ENCODE measurements at places on chromosomes 7 and 10.
A peak's percentile ranks its signal among the peaks of the same experiment; 100 is the strongest.

DNA sequence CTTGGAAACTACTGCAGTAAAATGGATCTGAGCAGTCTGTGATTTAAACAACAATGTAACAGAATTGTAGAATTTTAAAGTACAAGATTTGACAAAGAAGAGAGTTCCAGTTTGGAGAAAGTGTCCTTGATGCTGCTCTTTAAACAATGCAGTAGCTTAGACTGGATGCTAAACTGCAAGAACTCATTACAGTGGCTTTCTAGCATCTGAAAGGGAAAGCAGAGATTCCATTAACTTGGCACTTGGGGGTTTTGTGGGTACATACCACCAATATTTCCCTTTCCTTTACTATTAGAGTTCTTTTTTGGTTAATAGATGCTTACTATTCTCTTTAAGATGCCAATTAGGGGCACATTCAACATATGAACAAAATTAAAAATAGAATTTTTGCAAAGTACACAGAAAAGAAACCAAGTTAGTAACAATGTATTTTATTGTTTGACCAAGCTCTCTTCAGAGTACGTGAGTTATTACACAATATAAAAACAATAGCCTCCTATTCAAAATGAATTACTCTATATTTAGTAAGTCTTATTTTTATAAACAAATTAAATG lies 11.9 kb downstream of the PSTK start:
- DNase-seq = no peak

GRCh38 chr7:114048386-114049235 lies 129.8 kb upstream of the PPP1R3A start:
- no peak for DNase-seq

DNA sequence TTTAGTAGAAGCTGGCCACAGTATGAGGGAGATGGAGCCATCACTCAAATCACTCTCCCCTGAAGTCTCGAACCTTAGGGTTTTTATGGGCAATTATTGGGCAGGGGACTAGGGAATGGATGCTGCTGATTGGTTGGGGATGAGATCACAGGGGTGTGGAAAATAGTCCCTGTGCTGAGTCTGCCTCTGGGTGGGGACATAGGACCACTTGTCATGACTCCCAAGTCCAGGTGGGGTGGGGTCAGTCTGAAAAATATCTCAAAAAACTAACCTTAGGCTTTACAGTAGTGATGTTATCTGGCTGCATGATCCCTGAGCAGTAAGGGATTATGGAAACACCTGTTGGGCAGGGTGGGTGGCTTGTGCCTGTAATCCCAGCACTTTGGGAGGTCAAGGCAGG lies 98.6 kb downstream of the XRCC2 start:
- DNase-seq = no peak

GRCh38 chr7:68321076-68321639 lies 1277.1 kb upstream of the AUTS2 start:
- no peak for DNase-seq

DNA sequence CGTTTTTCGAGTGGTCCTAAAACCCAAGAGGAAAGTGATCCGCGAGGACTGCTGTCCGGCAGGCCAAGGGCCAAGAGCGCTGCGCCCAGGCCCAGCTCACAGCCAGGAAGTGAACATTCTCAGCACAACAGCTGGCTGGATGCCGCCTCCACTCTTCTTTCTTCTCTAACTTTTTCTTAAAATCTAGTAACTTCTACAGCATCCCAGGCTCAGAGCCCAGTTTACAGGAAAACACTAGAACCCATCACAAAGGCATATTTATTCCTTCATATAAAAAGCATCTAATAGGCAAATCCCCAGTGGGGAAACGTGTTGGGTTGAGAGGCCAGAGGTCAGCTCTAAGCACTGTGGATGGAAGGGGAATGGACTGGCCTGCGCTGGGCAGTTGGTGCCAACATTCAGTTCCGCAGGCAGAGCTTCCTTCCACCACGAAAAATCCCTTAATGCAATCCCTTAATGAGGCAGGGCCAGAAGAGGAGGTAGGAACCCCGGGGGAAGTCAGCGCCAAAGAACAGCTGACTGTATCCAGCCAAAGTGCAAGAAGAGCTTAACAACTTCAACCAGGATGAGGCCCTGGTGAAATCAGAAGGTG lies 74.8 kb downstream of the ZRANB1 start:
- DNase-seq = no peak

GRCh38 chr10:69385454-69386350 lies 31.0 kb downstream of the TACR2 start:
- no peak for DNase-seq

- DNase-seq = no peak
Observed at GRCh38 chr7:128767475-128768110, 8.0 kb downstream of the OPN1SW start.

- DNase-seq = no peak
Observed at GRCh38 chr7:41046776-41047175, 656.1 kb downstream of the INHBA start.

DNA sequence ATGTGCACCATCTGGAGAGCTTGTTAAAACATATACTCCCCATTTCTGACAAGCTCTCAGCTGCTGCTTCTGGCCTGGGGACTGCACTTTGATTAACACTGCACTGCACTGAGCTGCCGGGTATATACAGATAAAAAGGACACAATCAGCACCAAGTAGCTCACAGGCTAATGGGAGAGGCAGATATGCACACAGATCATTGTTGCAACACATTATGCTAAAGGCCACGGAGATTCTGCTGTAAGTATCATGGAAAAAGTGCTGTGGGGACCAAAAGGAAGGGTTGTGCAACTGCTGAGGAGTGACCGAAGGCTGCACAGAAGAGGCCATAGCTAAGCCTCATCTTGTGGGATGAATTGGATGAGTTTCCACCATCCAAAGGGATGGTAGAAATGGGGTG lies 455.2 kb downstream of the SORCS3 start:
- DNase-seq = no peak

GRCh38 chr7:98209166-98209920 lies 1.9 kb upstream of the BHLHA15 start:
- DNase-seq = peak; percentile 53

DNA sequence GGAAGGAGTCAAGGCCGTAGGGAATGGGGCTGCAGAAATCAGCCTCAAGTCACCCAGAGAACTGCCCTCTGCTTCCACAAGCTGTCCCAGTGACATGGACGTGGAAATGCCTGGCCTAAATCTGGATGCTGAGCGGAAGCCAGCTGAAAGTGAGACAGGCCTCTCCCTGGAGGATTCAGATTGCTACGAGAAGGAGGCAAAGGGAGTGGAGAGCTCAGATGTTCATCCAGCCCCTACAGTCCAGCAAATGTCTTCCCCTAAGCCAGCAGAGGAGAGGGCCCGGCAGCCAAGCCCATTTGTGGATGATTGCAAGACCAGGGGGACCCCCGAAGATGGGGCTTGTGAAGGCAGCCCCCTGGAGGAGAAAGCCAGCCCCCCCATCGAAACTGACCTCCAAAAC lies 50.2 kb upstream of the PDCD4 start:
- no peak for DNase-seq

DNA sequence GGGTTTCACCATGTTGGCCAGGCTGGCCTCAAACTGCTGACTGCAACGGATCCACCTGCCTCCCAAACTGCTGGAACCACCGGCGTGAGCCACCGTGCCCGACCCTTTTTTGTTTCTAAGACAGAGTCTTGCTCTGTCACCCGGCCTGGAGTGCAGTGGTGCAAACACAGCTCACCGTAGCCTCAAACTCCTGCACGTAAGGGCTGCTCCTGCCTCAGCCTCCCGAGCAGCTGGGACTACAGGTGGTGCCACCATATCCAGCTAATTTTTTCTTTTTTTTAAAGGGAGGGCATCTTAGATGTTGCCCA lies 36.4 kb downstream of the ADAP1 start:
- peak; percentile 54 for DNase-seq

DNA sequence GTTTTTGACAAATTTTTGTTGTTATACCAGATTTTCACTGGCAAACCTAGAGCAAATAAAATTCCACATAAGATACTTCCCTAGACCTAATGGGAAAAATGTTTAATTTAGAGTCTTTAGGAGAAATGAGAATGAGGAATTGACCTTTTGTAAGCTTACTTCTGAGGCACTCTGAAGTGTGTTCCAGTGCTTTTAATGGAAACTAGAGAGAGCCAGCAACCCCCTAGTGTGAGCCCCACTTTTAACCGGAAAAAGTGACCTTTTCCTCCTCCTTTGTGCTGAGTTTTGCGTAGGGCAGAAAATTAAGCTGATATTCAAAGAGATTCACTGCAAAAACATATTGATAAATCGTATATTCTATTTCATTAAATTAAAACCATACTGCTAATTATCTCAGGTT lies 5.2 kb downstream of the IKZF1 start:
- DNase-seq = no peak

- DNase-seq = no peak
Observed at GRCh38 chr10:77609781-77610272, 27.8 kb downstream of the KCNMA1 start.

DNA sequence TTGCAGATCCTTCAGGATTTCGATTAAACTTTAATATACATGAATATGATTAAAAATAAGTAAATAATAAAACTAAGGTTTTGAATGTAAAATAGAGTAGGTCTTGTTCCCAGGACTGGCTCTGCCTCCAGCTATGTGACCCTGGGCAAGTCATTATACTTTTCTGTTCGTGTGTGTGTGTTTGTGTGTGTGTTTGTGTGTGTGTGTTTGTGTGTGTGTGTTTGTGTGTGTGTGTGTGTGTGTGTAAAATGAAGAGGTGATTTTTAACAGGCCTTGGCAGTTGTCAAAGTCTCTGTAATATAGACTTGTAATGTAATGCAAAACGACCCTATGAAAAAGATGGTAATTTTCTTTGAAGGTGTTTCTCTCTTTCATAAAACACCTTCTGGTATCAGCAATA lies 79.2 kb downstream of the HGF start:
- no peak for DNase-seq

GRCh38 chr7:31311552-31311951 lies 29.0 kb downstream of the NEUROD6 start:
- no peak for DNase-seq

DNA sequence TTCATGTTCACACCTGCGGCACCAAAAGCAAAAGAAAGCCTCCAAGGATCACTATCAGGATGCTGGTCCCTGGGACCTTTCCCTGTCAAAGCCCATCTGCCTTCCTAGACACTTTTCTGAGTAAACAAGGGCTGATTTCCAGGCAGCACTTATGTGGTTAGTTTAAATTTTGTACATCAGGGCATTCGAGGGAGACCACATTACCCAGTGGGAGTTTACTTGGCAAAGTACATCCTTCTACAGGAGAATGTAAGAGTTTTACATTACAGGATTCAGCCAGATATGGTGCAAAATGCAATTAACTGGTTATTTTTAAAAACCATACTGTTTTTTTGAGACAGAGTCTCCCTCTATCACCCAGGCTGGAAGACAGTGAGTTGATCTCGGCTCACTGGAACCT lies 132.1 kb downstream of the CSTF2T start:
- no peak for DNase-seq

GRCh38 chr7:149666360-149666945 lies 106.9 kb downstream of the ZNF467 start:
- DNase-seq = no peak

GRCh38 chr10:91550021-91550420 lies 82.8 kb downstream of the PPP1R3C start:
- no peak for DNase-seq

GRCh38 chr10:6602700-6603084 lies 22.6 kb upstream of the PRKCQ start:
- DNase-seq = no peak

GRCh38 chr10:132551808-132552130 lies 14.2 kb downstream of the INPP5A start:
- no peak for DNase-seq

DNA sequence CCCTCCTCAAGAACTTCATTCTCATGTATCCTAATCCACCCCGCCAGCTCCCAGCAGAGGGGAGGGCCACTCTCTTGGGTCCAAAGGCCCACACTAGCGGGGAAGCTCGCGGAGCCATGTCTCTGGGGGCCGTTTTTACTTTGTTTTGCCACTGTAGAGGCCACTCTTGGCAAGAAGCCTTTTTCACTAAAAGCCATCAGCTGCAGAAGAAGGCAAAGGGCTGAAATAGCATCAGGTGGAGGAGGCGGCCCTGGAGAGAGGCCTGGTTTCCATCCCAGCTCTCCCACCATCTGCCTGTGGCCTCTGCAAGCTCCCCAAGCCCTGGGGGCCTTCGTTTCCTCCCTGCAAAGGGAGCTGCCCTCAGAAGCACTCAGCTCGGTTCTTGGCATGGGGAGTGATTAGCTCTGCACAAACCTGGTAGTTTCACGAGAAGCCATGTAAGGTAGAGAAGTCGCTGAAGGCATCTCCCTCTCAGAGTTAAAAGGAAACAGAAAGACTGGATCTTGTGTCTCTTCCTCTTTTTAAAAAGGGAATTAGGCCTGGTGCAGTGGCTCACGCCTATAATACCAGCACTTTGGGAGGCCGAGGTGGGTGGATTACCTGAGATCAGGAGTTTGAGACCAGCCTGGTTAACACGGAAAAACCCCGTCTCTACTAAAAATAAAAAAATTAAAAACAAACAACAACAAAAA lies 70.3 kb downstream of the PARP12 start:
- no peak for DNase-seq

DNA sequence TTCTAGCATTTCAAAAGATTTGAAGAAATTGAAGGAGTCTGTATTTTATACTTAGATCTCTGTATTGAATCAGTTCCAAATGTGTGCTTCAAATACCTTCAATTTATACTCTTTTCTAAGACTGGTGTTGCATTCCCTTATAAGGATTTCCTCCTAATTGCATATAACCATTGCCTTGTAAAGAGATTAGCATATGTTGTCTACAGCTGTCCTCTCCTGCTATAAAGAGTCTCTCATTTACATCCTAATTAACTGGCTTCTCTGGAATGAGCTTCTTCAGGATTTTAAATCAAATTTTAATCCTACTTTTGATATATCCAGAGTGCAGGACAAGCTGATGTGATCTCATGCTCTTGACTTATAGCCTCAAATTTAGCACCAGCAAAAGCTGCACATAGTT lies 957.3 kb downstream of the XPNPEP1 start:
- no peak for DNase-seq

- peak; percentile 85 for DNase-seq
Observed at GRCh38 chr10:14586901-14587300, 187.8 kb downstream of the FAM107B start.

DNA sequence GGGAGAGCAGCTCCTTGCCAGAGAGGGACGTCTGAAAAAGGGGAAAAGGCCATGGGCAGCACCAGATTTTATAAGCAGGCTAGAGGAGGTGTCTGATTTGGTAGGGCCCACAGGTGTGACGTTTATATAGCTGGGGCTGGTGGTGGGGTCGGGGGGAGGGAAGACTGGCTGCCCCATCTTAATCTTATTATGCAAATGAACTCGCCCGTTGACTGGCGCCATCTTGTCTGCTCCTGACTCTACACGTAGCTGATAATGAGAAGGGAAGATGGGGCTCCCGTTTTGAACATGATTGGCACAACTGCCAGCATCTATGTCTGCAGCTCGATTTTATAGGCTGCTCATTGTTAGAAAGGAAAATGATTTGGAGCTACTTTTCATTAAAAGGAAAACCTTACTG lies 28.6 kb upstream of the CADPS2 start:
- DNase-seq = no peak

GRCh38 chr10:695396-695795 lies 5.9 kb upstream of the DIP2C start:
- DNase-seq = no peak

GRCh38 chr7:30886608-30887011 lies 25.0 kb upstream of the AQP1 start:
- no peak for DNase-seq

- peak; percentile 63 for DNase-seq
Observed at GRCh38 chr10:60942788-60943315, 1.1 kb downstream of the RHOBTB1 start.

GRCh38 chr10:132914732-132915131 lies 27.6 kb downstream of the CFAP46 start:
- DNase-seq = peak; percentile 34

GRCh38 chr10:33073641-33074415 lies 115.8 kb upstream of the ITGB1 start:
- DNase-seq = no peak

- no peak for DNase-seq
Observed at GRCh38 chr10:11177381-11177780, 159.7 kb downstream of the CELF2 start.

Data from activated effector memory CD4-positive, alpha-beta T cell treated with anti-CD3 and anti-CD28 coated beads, Interleukin-2, amount 50 U/mL, for 16 hours (primary cell).